Eye (tissue), 1 donor: ENCODE measurements at places on chromosomes 1 and 21.

DNA sequence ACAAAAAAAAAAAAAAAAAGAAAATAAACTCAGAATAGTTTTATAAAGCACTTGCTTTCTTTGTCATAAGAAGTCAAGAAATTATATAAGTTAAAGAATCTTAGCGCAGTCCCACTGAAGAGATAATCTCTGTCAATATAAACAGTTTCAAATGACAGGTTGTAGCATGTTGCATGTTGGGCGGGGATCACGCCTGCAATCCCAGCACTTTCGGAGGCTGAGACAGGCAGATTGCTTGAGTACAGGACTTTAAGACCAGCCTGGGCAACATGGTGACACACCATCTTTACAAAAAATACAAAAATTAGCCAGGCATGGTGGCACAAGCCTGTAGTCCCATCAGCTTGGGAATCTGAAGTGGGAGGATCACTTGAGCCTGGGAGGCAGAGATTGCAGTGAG lies 18.4 kb upstream of the INPP5B start:
- no peak for DNase-seq

GRCh38 chr1:8009043-8010002 lies 16.8 kb downstream of the ERRFI1 start:
- DNase-seq = no peak

GRCh38 chr1:6502000-6502891 lies 10.8 kb upstream of the PLEKHG5 start:
- no peak for DNase-seq

GRCh38 chr1:67323087-67323486 lies 15.4 kb downstream of the IL12RB2 start:
- no peak for DNase-seq

- peak; percentile 62 for DNase-seq
These were observed 751 bp downstream of the STUM start for GRCh38 chr1:226549094-226549936.

DNA sequence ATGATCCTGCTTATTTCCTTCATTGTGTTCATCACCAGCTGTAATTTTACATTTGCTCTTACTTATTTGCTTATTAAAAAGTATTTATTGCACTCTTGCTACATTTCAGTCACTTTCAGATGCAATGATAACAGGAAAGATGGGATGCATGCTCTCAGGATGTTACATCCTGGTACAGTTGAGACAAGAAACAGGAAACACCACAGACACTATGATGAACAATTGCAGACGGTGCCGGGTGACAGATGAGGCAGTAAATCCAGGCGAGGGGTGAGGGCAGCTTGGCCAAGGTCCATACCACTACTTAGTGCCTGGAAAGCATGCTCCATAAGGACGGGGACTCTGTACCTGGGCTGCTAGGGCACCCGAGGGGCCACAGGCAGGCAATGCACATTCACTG lies 156.6 kb upstream of the RAB4A start:
- DNase-seq = no peak

DNA sequence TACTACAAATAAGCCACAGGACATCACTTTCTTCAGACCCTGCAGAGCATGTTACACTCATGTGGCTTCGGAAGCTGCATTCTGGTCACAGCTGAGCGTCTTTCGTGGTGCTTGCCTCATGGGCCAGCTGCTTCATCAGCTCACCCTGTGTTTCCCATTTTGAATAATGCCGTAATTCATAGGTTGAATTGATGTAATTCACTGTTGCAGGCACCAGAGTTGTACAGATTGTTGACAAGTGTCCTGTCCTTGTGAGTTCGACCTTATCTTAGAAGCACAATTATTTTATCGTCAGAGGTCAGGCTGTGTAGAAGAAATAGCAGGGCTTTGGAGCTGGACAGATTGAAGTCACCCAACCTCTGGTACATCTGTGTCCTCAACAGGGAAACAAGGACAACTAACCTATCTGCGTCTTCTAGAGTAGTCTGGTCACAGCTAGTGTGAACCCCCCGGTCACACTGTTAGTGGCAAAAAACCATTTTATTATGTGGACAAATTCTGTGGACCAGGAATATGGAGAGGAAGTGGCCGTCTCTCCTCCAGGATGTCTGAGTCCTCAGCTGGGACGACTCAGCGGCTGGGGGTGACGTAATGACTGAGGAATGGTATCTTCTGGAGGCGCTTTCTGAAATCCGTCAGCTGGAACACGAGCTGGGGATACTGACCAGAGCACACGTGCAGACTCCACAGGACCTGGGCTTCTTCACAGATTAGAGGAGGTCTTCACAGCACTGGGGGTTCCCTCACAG lies 17.8 kb downstream of the PKNOX1 start:
- peak; percentile 71 for DNase-seq

DNA sequence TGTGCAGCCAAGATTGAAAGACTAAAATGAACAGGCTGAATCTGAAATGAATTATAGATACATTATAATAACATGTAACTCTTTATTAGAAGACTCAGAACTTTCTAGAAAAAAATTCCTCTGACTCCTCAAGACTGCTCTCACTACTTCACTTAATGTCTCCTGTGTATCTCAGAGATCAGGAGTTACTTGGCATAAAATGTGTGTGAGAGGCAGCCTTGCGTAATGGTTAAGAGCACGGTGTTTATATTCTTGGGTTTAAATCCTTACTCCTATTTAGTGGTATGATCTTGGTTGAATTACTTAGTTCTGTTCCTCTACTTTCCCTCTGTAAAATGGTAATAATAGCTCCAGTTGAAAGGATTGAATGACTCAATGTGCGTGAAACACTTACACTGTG lies 634.9 kb downstream of the LTN1 start:
- DNase-seq = no peak

DNA sequence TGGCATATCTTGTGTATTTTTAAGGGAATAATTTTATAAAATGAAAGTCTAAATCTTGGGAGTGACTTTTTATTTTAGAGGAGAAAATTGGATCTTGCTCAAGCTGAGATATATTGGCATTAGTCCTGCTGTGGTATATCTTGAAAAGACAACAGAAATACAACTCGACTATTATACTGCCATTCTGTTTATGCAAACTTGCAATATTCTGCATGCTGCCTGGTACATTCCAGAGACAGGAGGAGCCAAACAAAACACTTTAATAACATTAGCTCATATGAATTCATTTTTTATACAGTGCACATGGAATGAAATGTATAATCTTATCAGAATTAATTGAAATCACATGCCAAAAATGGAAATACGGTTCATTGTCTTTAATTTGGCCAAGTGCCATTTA lies 176.0 kb upstream of the NRIP1 start:
- no peak for DNase-seq

GRCh38 chr1:160722726-160723125 lies 11.1 kb upstream of the CD48 start:
- peak; percentile 22 for DNase-seq

DNA sequence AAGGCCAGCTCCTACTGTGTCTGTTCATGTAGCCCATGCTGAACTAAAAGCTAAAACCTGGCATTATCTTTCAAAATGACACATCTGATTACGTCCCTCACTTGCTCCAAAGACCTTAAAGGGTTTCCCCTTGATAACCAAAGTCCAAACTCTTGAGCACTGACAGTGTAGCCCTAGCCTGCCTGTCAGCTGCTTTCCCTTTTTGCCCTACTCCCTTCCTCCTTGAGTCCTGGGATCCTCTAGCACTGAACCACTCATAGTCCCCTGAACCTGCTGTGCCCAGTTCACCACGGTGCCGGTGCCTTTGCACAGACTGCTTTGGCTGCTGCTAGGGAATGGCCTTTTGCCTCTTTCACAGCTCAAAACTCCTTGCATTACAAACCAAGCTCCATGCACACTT lies 67.5 kb downstream of the PLXNA2 start:
- DNase-seq = no peak

GRCh38 chr1:61120246-61120840 lies 38.0 kb downstream of the NFIA start:
- DNase-seq = no peak

DNA sequence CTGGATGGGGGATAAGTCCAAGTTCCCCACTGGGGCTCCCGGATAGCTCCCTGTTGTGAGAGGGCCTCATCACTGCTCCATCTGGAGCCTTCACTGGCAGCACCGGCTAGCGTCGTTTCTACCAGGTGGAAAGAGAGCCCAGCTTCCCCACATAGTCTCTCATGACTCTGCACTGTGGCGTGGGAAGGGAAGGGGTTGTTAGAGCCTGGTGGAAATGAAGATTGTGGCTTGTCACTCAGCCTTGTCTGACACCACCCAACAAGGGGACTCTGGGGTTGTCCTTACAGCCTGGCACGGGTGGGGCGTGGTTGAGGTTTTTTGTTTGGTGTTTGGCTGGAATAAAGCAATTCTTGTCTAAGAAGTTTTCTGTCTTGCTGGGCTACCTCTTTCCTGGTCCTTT lies 94.6 kb downstream of the ADARB1 start:
- peak; percentile 25 for DNase-seq

DNA sequence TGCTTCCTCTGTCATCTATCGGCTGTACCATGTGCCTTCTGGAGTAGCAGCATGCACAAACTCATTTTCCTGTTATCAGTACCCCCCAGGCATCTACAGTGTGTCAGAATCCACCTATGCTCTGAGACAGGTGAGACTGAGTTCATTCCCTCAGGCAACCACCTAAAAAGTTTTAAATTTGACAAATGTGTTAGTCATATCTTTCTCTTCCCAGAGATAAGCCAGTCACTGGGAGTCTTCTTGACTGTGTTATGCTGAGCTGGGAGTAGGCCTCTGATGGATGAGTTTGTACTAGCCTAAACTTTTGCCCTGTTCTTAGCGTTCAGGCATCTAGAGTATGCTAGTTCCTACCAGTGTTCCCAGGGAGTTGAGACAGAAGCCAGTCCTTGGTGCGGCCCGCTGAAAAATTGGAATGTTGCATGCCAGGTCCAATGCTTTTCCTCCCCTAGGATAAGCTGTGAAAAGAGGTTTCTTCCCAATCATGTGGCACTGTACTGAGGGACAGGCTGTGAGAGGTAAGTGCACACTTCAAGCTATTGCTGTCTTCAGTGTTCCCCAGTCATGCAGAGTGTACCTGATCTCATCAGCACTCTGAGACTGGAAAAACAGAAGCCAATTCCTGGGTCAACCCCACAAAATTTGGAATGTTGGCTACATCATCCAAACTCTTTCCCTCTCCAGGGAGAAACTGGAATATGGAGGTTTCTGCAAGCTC lies 1202.3 kb downstream of the NCAM2 start:
- DNase-seq = no peak

DNA sequence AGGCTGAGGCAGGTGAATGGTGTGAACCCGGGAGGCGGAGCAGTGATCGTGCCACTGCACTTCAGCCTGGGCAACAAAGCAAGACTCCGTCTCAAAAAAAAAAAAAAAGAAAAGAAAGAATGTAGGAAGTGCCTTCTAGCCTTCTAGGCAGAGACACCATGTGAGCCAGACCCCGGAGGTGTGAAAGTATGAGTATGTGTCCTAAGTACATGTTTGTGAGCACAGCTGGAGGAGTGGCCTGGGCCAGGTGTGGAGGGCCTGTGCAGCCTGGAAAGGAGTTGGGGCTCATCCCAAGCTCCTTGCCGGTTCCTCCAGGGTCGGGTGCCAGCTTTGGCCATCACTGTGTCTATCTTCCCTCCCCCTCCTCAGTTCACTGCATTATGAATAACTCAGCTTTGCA lies 13.0 kb downstream of the SOX13 start:
- no peak for DNase-seq

GRCh38 chr1:71295350-71295749 lies 214.5 kb upstream of the ZRANB2 start:
- no peak for DNase-seq

- no peak for DNase-seq
These were observed 6.0 kb downstream of the CAPN9 start for GRCh38 chr1:230753191-230753585.

- no peak for DNase-seq
These were observed 7.7 kb downstream of the LPGAT1 start for GRCh38 chr1:211822677-211823407.

DNA sequence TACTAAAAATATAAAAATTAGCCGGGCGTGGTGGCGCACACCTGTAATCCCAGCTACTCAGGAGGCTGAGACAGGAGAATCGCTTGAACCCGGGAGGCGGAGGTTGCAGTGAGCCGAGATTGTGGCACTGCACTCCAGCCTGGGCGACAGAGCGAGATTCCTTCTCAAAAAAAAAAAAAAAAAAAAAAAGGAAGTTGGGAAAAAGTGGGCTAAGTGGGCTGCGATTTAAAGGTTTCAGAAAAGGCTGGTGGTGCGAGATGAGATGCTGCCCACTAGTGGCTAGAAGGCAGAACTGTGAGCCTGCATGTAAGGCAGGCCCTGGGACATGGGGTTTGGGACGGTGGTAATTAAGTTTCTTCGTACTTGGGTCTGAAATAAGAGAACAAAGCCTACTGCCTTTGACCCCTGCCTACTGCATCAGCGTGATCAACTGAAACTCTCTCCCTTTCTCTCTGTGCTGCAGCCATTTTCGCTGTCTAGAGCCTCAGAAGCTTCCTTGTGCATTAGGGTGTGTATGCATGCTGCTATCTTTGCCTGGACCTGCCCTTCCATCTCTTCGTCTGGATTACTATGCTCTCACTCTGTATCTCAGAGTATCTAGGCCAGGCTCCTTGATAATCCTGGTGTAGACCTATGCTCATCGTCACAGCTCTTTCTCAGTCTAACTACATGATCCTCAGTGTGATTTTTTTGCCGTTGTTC lies 12.4 kb downstream of the FMOD start:
- peak; percentile 82 for DNase-seq

DNA sequence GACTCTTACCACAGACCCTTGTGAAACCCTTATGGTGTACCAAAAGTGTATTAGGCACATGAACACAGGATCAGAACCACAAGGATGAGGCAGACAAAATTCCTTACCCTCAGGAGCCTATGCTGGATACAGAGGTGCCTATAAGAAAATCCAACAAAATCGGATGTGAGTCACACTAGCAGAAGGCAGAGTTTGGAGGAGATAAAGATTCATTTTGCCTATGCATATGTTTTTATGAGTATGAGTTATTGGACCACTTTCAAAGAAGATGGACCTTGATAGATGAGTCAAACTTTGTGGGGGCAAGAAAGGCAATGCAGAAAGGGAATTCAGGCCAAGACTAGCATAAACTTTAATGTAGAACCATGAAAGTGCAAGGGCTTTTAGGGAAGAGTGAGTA lies 17.0 kb downstream of the CAMK1G start:
- no peak for DNase-seq

GRCh38 chr1:68149110-68149798 lies 83.1 kb downstream of the WLS start:
- DNase-seq = no peak

DNA sequence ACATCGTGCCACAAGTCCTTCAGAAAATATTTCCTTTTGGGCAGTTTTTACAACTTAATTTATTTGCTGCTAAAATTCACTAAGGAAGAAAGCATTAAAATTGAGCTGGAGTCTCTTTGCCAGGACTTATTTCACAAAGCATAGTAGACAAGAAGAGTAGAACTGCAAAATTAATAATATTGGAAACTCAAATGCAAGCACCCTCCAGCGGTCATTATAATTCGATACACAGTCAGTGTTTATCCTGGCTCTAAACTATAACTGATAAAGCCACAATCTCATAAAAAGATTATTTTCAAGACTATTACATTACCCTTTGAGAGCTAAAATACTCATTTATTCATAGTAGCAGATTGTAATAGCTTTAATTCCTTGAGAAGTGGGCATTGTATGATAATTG lies 655.4 kb downstream of the RWDD3 start:
- DNase-seq = no peak
